IPS-NIHi11 (cell line): ENCODE measurements at places on chromosomes 6 and 20.

- DNase-seq, result no peak
These were observed 32.8 kb upstream of the OVOL2 start for GRCh38 chr20:18090477-18090876.

DNA sequence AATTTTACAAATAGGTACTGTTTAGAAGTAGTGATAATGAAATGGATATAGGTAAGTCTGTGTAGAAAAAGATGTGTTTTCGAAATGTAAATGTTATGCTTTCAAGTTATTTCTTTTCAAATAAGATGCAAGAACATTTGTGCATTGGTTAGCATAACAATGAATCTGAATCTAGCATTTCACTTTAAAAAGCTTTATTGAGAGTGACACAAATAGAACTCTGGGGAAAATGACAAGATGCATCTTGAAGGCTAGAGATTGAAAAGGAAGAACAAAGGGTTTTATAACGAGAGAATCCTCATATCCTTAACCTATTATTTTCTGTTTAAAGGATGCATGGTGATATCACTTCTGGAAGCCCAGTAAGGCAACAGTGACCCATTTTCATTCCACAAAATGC lies 639.9 kb upstream of the PTCHD4 start:
- DNase-seq, result no peak

- DNase-seq, result no peak
These were observed 15.2 kb downstream of the TAB2 start for GRCh38 chr6:149332602-149333265.

DNA sequence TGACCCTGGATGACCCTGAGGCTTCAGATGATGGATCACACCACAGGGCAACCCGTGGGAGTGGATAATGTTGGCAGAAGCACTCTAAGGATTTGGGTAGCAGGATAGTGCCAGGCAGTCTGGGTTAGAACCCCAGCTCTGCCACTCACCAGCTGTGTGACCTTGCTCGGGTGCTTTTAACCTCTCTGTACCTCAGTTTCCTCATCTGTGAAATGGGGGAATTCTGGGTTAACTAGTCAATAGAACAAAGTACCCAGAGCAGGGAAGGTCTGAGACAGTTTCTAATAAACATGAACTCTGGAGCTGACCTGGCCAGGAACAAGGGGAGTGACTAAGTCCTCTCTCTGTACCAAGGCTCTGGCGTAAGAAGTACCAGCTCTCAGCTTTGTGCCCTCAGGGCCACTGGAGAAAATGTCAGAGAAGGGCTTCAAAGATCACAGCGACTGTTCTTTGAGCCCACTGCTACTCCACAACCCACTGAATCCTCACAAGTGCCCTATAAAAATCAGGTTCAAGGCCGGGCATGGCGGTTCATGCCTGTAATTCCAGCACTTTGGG lies 14.7 kb upstream of the NOL4L start:
- no peak for DNase-seq
